ENCODE measurements at places on chromosomes 12 and 14.

DNA sequence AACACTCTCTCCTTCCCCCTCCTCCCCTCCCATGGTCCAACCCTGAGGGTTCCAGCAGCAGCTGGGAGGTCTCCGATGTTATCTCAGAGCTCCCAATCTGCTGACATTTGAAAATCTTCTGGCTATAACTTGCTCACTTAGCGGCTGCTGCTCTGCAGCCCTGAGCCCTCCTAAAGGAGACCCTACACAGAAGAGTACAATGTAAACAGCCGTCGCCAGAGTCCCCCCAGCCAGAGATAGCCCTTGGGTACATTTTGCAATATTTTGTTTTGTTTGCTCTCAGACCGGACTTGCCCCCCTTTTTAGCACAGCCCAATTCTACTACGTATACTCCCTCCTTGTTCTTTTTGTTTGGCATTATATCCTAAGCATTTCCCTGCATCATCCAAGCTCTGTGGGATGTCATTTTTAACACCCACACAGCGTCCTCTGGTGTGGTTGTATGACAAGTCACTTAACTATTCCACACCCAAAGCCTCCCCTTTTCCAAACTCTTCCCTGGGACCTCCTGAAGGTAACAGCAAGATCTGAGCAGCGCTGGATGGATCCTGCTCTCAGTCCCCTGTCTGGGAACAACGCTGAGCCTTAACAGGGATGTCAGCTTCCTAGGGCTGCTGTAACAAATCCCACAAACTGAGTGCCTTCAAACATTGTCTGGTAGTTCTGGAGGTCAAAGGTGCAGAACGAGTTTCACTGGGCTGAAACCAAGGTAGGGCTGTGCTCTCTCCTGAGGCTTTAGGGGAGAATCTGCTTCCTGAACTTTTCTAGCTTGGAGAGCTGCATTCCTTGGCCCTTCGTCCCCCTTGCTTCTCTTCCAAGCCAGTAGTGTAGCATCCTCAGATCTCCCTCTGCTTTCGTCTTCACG, 25.3 kb upstream of the TCL1B start:
- DNase-seq: no peak

- no peak for DNase-seq
These were observed 40.9 kb upstream of the A2ML1 start for GRCh38 chr12:8781381-8782127.

DNA sequence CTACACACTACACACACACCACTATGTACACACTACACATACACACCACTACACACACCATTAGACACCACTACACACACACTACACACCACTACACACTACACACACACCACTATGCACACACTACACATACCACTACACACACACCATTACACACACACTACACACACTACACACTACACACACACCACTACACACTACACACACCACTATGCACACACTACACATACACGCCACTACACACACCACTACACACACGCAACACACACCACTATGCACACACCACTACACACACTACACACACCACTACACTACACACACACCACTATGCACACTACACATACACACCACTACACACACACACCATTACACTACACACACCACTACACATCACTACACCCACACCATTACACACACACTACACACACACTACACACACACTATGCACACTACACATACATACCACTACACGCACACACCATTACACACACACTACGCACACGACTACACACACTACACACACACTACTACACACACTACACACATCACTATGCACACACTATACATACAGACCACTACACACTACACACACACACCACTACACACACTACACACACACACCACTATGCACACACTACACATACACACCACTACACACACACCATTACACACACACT, 13.6 kb downstream of the NOC4L start:
- no peak for DNase-seq

- DNase-seq: no peak
These were observed 55.3 kb downstream of the PSMA6 start for GRCh38 chr14:35347323-35348043.

DNA sequence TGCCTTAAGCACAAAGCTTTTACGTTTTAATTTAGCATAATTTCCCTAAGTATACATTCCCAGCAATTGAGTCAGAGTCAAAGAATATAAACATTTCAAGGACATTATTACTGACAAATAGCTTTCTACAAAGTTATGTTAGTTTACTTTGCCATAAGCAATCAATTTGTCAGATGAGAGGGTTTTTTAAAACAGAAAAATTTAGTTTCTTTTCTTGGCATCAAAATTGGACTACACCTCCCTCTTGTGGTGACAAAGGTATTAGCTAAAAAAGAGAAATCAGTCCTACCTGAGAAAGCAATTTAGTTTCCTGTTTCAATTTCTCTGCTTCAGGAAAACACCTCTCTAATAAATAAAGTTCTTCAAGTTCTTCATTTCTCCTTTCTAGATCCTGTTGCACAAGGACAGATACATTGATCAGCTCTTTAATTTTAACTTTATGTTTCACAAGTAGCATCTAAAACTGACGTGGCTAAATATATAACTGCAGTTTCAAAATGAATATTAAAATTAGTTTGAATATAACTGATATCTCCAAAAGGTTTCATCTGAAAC, 39.9 kb downstream of the DNAI7 start:
- DNase-seq: peak; percentile 49

- DNase-seq: no peak
These were observed 2.6 kb upstream of the WNT10B start for GRCh38 chr12:48973941-48974673.

DNA sequence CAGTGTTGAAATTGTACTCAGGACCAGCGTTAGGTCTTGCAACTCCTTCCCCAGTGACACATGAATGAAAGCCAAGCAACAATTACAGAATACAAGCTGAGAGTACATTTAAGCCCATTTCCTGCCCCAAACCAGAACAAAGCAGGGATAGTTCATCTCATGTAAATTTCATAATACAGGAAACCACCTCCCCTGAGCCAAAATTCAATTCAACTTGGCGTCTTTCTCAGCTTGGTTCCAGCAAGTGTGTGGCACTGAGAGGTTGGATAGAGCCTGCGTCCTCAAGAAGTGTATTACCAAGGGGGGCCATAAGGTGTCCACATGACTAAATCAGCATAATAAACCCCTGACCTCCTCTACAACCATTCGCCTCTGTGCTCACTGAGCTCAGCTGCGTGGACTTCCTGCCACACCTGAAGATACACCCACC, 278.9 kb upstream of the CRY1 start:
- peak; percentile 6 for DNase-seq

- no peak for DNase-seq
These were observed 47.1 kb upstream of the CDKN3 start for GRCh38 chr14:54349713-54350112.

DNA sequence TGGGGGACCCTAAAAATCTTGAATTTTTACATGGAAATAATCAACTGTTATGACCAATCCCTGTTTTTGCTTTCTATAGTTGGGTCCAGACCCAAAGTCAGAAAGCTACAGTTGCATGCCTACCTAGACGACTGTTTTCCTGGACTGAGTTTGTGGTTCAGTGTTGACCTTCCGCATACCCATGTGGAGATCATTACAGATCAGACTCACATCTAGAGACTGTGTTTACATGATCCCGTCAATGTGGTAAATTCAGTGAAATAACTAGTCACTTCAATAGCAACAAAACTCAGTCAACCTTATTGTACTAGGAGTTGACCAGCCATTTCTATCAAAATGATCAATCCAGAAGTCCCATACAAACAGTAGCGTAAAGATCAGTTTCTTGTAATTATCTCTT, 257.6 kb downstream of the EGLN3 start:
- DNase-seq: peak; percentile 59

- no peak for DNase-seq
These were observed 68.8 kb upstream of the IFNG-AS1 start for GRCh38 chr12:67920413-67920812.

DNA sequence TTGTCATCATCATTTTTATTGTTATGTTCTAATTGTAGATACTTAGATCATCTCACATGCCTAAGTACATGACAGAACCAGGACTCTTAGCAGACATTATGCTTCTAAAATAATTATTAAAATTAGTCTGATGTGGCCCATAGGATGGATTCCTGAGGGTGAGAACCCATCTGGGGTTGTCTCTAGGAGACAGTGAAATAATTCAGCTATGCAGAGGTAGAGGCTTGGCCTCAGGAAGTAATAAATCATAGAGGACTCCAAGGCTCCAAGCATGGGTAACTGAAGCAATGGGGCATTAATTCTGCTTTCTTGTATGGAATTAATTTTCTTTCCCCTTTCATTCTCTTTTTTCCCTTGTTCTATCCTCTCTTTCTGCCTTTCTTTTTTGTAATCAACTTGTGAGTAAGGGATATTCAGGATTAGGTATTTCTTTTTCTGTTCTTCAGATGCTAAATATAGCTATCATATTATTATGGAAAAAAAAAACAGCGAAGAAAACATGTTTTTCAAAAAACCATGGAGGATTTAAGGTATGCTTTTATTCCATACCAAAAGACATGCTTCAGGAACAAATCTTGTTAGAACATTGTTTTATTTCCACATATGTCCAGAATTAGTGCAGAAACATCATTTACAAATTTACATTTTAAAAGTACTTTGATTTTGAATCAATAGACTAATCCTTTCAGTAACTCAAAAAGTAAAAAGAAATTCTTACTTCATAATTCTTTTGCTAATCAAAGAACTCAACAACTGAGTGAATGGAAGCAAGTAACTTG, 263.2 kb downstream of the TRHDE start:
- no peak for DNase-seq
